ENCODE measurements at places on chromosomes 1 and 21.

- DNase-seq = no peak
Measured at GRCh38 chr1:24300971-24301784, 18.0 kb upstream of the GRHL3 start.

DNA sequence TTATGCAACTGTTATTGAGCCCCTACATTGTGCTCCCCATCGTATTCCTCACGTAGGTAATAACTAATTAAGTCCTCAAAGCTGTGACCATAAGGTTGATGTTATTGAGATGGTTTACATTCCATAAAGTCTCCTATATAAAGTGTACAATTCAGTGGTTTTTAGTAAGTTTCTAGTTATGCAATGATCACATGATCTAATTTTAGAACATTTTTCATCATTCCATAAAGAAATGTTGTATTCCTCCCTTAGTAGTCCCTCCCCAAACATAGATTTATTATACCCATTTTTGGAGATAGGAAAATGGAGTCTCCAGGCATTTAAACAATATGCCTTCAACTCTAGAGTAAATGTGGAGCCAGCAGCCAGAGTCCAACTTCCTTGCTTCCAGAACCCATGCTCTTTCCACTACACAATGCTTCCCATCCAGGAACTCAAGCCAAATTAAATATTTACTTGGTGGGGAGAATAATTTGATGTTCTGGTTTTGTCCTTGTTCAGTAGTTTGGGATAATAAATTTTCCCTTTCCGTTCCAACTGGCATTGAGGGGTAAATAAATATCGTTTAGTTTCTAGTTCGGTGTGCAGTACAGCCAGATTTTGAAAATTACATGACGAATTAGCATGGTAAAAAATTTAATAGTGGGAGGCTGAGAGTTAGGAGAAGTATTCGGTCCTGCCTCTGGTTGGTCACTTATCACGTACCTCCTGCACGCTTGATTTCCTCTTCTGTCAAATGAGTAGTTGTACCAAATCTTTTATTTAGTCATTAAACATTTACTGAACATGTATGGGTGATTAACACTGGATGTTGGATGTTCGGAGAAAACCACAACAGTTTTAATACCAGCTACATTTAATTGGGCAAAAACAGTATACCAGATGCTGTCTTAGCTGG, 66.3 kb downstream of the CACHD1 start:
- no peak for DNase-seq

GRCh38 chr1:74767490-74767889, 34.5 kb downstream of the TYW3 start:
- DNase-seq = no peak

- no peak for DNase-seq
Measured at GRCh38 chr1:85146972-85147359, 53.9 kb downstream of the SYDE2 start.

Data from femur (tissue), 1 donor.